ENCODE measurements at places on chromosomes 2 and 18. TPM values are rescaled to one million over a fixed set of nuclear protein-coding genes. Genes with fewer than 3 reads are reported as not detected.

DNA sequence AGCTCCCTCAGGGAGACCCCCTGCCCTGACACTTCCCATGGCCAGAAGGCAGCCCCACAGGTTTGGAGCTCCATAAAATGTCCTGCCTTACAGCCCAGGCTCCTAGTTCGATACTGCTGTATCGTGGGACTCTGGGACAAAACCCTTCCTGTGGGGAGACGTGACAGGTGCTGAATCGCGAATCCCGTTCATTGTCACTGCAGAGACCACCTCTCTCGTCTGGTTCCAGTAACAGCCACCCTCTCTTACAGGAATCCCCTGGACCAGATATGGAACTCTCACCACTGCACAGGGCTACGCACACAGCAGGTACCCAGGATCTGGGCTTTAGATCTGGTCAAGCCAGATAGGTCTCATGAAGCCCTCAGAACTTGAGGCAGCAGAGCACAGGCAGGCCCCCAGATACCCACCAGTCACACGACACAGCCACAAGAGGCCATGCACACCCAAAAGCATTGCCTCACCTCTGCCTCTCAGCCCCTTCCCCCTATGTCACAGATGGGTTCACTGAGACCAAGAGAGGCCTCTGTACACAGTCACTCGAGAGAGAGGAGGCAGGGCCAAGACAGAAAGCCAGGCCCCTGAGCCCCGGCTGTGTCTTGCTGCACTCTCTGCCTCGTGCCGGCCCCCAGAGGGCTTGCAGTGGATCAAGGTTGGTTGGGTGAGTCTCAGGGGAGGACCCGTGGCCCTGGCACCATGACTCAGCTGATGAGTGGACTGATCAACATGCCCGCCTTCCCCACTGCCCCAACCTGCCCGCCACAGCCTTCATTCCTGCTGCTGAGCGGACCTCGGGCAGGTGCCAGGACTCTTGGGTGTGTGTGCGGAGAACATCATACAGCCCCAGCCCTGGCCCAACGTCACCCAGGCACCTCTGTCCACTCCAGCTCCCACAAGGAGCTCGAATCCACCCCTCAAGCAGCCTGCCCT lies 7.6 kb downstream of the SDC1 start:
- no peaks in the 10 kb centered on the region for H3K36me3 ChIP-seq
- no peak overlapping the region for H3K4me3 ChIP-seq
- peak; percentile 60 for DNase-seq
- no peak overlapping the region for H3K27ac ChIP-seq

GRCh38 chr18:42706618-42707017 lies 408.9 kb downstream of the RIT2 start:
- no peaks in the 10 kb centered on the region for H3K36me3 ChIP-seq
- H3K4me3 ChIP-seq = no peak overlapping the region
- H3K27ac ChIP-seq = no peak overlapping the region

RAB27B gene
- total RNA-seq = 0.40 TPM

GRCh38 chr2:138018866-138019688 lies 54.8 kb downstream of the HNMT start:
- no peak overlapping the region for H3K4me3 ChIP-seq
- H3K27me3 ChIP-seq = no peaks in the 10 kb centered on the region
- no peak overlapping the region for H3K27ac ChIP-seq
- no peak for DNase-seq
- H3K4me1 ChIP-seq = no peaks in the 10 kb centered on the region

DNA sequence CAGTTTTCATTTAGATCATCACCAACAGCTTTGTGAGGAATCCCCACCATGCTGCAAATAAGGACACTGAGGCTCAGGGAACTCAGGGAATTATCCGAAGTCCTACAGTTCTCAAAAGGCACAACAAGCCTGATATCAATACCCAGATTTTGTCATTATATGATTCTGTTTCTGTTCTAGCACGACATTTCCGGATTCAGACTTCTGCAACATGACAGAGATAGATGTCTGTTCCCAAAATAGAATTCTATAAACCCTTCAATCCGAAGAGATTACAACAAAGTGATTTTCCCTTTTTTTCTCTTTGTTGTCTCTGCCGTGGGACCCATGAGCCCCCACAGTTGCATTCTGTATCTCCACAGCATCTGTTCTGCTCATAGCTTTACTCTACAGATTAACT lies 72.0 kb downstream of the DOCK10 start:
- DNase-seq = no peak
- no peak overlapping the region for H3K27ac ChIP-seq
